ENCODE measurements at places on chromosomes 2 and 18. TPM values are rescaled to one million over a fixed set of nuclear protein-coding genes. Genes with fewer than 3 reads are reported as not detected.

DNA sequence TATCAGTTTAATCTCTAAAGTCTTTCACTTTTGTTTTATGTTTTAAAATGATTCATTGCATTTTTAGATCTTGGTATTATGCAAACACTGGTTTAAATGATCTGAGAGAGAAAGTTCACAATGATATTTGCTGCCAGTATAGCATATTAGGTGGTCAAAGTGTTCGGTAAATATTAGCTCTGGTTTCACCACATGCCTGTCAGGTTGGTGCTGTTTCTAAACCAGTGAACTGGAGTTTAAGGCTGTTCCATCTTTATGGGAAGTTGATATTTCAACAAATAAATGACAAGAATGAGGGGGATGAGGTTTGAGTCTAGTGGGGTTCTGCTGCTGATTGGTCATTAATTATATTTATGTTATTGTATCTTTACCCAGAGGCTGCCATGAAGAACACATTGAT lies 436.4 kb downstream of the DCDC2C start:
- no peak for DNase-seq

DNA sequence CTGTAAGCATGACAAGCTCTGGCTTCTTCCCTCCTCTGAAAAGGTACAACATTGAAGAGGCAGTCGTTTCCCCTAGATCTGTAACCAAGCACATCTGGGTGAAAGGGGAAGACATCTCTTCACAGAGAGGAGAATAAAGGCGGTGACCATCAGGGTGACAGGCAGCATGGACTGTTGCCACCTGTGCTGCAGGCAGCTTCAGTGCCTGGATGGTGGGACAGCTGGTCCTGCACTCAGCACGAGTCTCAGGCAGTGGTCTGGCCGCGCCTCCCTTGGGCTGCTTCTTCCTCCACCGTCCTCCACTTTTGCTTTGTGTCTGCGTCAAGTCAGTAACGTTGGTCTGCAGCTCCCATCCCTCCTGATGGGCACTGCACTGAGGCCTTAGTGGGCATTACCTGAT lies 264.4 kb downstream of the NEDD4L start:
- DNase-seq: no peak

GRCh38 chr18:44125446-44125845 lies 555.2 kb upstream of the SETBP1 start:
- DNase-seq: no peak

The SKOR2 gene
- not detected for total RNA-seq

- DNase-seq: peak; percentile 38
Measured at GRCh38 chr2:172864182-172864581, 128.5 kb downstream of the RAPGEF4 start.

The MYCN gene
- total RNA-seq: not detected

The CCL20 gene
- 2.3 TPM for total RNA-seq

- no peak for DNase-seq
Measured at GRCh38 chr2:39416140-39416539, 20.9 kb downstream of the MAP4K3 start.

DNA sequence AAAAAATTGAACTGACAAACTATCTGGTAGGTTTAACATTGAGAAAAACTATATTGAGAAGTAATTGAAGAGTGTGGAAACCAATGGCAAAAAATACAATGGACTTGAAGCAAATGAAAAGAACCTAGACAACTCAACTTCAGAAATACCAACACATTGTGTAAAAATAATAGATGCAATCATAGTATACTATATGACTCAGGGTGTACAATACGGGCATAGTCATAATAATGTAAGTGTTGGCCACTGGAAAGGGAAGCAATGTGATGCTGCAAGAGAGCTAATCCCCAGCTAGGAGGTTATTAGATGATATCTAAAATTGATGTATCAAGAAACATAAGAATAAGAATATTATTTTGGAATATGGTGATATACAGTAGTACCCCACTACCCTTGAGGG lies 45.3 kb downstream of the SMAD7 start:
- no peak for DNase-seq

DNA sequence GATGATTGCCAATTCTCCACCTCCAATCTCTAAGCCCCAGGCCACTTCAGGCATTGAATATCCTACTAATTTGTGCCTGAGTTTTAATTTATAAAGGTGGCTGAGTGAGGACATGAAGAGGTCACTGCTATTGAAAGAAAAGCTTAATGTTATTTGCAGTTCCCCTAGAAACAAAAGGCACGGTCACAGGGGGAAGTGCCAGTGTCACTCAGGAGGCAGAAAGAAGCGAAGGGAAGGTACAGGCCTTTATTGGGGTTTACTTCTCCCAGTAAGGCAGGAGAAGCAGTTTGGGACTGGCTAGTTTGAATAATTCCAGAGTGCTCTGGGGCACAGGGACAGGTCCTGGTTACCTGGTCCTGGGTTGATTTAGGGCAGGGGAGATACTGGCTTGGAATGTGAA lies 1.7 kb upstream of the ABHD1 start:
- DNase-seq: no peak

DNA sequence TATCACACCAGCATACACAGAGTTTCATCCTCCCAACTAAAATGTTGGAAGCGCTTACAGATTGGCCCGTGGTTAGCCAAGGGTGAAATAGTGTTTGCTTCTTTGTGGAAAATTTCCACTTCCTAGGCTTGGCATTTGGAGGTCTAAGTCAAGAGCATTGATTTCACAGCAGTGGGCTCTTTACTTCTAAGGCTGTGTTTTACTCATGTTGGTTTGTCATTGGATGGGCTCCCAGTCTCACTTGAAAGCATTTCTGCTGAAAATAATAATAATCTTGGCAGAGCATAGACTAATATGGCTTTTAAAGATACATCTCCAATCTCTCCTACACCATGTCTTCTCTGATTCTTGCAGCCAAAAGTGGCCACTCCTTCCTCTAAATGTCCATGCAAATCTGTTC lies 82.9 kb downstream of the DYNAP start:
- no peak for DNase-seq

The CYP26B1 gene
- 2.1 TPM for total RNA-seq

The EVX2 gene
- not detected for total RNA-seq

GRCh38 chr18:23584019-23584983 lies 2.0 kb downstream of the NPC1 start:
- no peak for DNase-seq

- no peak for DNase-seq
Measured at GRCh38 chr2:103656558-103656957, 894.7 kb downstream of the TMEM182 start.

GRCh38 chr2:195819276-195819675 lies 162.2 kb downstream of the SLC39A10 start:
- DNase-seq: no peak

DNA sequence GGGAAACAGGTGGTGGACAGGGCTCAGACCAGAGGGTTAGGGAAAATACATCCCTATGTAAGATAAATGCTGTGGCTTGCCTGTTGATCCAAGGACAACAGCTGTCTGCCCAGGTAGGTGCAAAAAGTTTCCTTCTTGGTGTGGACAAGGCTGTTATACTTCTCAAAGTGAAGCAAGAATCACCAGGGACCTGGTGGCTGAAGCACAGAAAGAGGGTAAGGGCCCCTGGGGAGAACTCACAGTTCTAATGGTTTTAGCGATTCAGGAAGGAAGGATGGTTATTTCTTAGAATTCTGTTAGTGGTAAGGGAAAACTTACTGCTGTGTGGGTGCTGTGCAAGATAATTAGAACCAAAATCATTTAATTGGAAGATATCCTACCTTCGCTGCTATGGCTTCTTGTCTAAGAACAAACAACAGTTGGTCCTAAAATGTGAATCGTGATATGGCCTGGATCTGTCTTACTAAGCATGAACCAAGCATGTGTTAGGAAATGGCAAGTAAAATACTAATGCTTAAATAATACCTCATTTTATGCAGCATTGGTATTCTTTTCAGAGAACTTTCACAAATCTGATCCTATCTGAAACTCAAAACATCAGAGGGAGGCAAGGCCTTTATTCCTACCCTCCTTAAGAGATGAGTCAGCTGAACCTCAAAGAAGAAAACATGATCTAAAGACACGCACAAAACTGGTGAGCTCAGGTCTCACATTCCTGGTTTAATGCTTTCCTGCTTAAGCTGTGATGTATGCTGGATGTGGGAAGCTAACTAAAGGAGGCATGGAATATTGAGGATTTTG lies 159.2 kb upstream of the THUMPD2 start:
- peak; percentile 96 for DNase-seq

- DNase-seq: peak; percentile 74
Measured at GRCh38 chr2:152189622-152190495, 14.3 kb upstream of the STAM2 start.

DNA sequence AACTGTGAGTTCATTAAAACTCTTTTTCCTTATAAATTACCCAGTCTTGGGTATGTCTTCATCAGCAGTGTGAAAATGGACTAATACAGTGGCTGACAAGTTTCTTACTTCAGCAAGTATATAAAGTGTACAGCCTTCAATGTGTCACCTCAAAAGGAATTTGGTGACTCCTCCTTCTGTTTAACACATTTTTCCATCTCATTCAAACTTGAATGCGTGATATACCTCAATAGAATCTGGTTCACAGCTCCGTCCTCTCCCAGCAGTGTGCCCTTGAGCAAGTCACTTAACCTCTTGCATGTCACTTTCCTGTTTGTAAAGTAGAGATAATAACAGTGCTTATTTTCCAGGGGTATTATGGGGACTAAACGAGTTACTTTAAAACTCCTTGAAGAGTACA lies 159.6 kb downstream of the CCBE1 start:
- DNase-seq: no peak

The UBE2E3 gene
- total RNA-seq: 181 TPM

DNA sequence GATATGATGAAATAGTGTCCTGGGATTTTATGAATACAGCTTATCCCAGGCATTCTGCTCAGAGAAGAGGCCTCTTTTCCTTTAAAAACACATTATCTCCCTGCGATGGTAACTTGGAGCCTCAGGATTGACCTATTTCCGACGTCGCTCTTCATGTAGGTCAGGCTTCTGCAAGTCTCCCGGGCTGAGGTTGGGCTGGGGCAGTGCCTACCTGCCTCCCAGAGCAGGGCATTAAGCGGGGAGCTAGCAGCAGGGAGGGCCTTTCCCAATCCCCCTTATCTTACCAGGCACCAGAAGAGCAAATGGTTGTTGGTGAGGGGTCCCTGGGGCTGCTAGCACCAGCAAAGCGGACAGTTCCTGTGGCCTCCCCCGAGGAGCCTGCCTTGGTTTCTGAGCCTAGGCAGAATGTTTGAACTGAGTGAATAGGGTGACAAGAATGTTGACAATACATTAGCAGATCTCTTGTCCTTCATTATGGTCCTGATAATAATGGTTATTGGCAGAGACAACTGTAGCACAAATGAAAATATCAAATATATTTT lies 60.2 kb downstream of the TRPM8 start:
- no peak for DNase-seq

The TMEM169 gene
- total RNA-seq: 5.1 TPM

The PDE1A gene
- total RNA-seq: 3.5 TPM

DNA sequence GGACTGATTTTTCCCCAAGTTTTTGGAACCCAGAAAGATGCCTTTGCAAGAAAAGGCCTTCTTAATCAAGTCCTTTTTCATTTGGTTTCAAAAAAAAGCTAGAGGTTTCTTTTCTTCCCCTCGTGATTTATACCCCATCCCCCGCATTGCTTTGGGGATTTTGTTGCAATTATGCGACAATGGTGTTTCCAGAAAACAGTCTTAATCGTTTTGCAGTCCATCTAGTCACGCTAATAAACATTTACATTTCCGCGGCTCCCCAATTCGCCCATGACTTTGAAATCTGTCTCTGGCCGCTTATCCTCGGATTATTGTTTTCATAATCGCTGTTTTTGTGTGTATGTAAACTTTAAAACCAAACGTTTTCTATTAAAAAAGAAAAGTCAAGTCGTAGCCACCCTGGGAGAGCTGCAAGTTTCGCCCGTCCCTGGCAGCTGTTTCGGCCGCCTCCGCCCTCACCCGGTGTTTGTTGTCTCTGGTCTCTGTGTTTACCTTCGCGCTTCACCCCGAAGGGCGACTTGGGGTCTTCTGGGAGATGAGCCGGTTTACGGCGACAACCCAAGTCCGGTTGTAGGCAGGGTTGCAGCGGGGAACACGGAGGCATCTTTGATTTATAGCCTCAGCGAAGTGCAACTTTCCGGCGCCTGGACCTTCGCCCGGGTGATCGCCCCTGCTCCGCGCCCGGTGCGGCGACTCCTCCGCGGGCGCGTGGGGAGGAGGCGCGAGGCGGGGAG lies 667 bp downstream of the SP9 start:
- no peak for DNase-seq

The NYAP2 gene
- total RNA-seq: not detected

- no peak for DNase-seq
Measured at GRCh38 chr2:230319211-230319862, 7.7 kb upstream of the SP140L start.

DNA sequence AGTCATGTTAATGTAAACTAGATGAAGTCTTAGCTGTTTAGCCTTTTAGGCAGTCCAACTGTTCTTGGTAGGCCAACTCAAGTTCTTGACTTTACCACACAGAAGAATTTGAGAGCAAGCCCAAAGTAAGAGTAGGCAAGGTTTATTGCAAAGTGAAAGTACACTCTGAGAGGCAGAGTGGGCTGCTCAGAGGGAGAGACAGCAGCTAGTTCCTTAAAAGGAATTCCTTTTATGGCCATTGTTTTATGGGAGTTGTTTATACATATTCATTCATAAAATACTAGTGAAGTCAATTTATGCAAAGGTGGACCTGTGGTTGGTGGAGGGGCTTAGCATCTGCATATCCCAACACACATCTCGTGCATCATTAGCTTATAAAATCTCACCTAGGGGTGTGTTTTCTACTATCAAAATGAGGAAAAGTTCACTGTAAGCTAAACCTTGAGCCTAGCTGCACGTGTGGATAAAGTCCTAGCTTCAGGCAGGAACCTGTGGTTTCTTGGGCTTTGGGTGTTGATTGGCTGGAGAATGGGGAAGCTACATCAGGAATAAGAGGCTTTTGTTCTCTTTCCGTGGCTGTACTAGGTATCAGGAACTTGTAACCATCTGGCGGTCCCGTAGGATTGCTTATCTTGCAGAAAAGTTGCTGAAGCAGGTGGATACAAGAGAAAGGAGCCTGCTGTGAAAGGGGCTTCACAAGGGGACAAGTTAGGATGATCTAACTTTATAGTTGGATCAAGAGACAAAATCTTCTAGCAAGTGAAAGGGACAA lies 110.4 kb upstream of the GULP1 start:
- no peak for DNase-seq

The SCG2 gene
- 10.8 TPM for total RNA-seq

GRCh38 chr18:25974630-25975077 lies 115.8 kb downstream of the SS18 start:
- no peak for DNase-seq

The PARD3B gene
- 2.8 TPM for total RNA-seq

DNA sequence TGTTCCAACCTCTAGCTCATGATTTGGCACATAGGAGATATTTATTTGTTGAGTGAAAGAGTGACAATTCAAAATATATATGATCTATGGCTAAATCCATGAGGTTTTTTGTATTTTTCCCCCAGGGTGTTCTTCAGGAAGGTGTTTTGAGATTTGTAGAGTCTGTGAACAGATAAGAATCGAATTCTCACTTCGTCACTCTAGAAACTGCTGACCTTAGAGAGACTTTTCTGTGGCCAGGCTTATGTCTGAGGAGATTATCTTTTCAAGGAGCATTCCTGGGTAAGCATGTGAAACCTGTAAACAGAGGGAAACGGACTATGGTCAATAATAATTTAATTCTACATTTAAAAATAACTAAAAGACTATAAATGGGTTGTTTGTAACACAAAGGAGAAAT lies 849 bp upstream of the ITGB6 start:
- no peak for DNase-seq

The CD302 gene
- total RNA-seq: 9.0 TPM
